ENCODE measurements at places on chromosomes 1 and 21.
A peak's percentile ranks its signal among the peaks of the same experiment; 100 is the strongest.

GRCh38 chr1:205809469-205809868 is 3.5 kb downstream of the SLC41A1 start:
- no peak for DNase-seq

- DNase-seq, result no peak
Observed at GRCh38 chr1:13826009-13826408, 126.0 kb downstream of the PRDM2 start.

DNA sequence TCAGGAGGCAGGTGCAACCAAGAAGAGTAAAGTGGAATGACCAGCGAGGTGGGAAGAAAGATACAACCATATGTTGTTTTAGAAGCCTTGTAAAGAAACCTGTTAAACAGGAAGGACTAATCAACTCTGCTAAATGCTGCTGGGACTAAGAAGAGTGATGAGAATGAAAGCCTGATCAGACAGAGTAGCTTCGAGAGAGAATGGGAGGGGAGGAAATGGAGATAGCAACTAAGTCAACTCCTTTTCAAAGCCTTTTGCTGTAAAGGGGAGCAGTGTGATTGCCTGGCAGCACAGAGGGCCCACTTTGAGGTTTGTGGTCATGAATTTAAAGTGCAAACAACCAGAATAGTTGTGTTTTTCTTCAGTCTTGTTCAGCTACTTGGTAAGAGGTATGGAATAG is 31.4 kb downstream of the SLC30A7 start:
- DNase-seq, result no peak

GRCh38 chr1:4734791-4735190 is 80.4 kb downstream of the AJAP1 start:
- no peak for DNase-seq

DNA sequence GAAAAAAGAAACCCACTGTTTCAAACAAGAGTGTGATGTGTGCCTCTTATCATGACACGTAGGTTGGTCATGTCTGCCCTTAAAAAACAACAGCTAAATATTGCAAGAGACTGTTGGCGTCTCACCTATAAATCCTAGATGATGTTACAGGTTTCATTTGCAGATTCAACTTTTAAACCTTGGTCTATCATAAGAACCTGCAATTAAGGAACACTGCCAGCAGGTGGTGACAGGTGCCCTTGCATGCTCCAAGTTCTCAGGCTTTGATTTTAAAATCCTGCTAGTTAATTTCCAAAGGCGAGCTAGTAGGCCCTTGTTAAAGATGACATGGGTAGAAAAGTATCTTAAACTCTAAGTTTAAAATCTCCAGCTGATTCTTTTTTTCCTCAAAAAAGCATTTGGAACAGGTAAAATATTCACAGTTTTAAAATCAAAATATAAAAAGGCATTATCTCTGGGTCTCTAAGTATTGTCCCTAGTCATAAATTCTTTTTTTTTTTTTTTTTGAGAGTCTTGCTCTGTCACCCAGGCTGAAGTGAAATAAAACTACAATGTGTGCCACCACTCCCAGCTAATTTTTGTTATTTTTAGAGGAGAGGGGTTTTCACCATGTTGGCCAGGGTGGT is 39.1 kb downstream of the CLSTN1 start:
- DNase-seq, result no peak

DNA sequence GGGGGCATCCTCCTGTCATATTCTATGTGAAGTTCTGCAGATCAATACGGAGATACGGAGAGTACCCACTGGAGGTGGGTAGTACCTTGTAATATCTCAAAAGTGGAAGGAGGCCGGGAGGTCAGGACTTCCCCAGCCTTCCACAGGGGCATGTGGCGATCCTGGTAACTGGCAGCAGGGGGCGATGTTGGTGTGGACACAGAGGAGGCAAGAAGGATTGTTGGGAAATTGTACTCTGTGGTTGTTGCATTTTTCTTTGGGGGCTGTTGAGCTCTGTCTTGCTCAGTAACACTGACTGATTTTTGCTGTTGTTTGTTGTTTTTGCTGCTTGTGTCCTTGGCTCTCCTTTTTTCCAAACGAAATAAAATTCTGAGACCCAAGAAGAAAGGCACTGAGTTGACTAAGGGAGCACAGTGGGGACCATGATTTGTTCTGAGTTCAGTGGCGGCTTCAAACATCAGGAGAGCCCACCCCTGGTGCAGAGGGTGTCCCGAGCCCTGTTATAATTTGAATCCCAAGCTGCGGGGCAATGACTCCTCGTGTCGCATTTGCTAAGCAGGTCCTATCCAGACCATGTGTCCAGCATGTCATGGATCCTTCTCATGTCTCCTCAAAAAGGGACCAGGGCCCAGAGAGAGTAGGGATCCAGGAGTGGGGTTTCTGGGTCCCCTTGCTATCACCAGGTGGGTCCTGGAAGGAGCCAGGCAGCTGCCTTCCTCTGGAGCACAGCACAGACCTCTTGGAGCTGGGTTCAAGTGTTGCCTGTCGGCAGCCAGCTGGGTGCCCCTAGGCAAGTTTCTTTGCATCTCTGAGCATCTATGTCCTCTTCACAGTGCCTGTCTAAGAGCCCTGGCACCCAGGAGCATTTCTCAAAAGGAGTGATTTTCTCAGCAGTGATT is 22.8 kb downstream of the LHX4 start:
- DNase-seq, result peak; percentile 49

GRCh38 chr1:31013187-31013864 is 52.2 kb downstream of the PUM1 start:
- DNase-seq, result no peak

DNA sequence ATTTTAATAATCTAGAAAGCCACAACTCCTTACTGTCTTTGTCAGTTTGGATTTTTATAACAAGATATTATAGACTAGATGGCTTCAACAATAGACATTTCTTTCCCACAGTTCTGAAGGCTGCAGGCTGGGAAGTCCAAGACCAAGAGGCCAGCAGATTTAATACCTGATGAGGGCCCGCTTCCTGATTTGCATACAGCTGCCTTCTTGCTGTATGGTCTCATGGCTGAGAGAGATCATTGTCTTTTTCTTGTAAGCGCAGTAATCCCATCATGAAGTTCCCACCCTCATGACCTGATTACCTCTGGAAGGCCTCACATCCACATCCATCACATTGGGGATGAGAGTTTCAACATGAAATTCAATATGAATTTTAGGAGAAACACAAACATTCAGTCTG is 9.8 kb downstream of the RPS6KC1 start:
- no peak for DNase-seq

DNA sequence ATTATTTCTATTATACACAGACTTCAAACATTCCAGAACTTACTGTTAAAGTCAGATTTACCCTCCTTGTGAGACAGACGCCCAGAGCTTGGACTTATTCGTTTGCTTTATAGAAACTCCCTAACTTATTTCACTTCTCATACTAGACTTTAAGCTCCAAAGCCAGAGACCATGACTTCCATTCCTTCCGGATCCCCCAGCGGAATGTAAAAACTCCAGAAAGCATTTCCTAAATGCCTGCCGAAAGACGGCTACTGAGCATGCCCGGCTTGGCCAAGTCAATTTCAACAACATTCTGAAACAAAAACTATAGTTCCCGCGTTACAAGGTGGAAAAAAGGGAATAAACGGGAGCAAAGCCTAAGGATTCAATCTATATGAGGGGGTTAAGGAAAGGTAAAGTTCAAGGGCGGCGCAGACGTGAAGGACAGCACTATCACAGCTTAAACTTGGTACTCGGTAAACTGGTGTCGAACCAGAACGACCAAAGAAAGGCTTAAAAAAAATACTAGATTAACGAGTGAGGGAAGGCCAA is 1.1 kb downstream of the USP48 start:
- no peak for DNase-seq

GRCh38 chr1:114545796-114546195 is 34.8 kb upstream of the TRIM33 start:
- no peak for DNase-seq

GRCh38 chr1:184219414-184219813 is 167.4 kb upstream of the C1orf21 start:
- DNase-seq, result no peak

- no peak for DNase-seq
Observed at GRCh38 chr1:24745711-24746413, 615 bp downstream of the CLIC4 start.

DNA sequence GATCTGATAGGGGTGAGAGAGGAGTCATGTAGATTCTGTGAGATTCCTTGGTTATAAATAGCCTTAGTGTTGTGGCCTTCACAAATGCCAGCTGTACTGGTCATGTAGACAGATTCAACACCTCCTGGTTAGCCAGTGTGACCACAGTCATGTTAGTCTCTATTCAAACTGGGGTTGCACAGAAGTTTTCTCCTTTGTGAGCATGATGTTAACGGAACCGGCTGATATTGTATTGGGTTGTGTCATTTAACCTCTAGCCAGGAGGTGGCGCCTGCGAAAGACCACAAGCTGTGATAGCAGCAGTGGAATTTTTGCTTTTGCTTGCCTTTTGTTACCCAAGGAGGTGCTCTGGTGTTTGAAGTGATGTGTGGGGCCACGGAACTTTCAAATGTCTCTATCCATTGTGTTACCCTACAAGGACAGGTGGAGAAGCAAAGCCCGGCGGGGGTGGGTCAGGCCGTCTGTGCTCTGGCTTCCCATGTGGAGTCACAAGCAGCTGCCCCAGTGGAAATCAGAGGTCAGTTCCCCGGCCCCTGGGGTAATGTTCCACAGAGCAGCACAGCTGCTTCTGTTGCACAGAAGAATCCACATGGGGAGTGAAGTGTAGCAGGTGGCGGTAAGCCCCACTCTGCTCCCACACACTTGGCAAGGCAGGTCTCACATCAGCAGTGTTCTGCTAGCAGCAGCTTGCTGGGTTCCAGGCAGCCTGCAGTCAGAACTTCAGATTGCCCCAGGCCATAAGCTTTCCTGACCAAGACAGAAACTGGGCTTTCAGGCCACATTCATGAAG is 112.6 kb downstream of the ADAMTS1 start:
- DNase-seq, result no peak

DNA sequence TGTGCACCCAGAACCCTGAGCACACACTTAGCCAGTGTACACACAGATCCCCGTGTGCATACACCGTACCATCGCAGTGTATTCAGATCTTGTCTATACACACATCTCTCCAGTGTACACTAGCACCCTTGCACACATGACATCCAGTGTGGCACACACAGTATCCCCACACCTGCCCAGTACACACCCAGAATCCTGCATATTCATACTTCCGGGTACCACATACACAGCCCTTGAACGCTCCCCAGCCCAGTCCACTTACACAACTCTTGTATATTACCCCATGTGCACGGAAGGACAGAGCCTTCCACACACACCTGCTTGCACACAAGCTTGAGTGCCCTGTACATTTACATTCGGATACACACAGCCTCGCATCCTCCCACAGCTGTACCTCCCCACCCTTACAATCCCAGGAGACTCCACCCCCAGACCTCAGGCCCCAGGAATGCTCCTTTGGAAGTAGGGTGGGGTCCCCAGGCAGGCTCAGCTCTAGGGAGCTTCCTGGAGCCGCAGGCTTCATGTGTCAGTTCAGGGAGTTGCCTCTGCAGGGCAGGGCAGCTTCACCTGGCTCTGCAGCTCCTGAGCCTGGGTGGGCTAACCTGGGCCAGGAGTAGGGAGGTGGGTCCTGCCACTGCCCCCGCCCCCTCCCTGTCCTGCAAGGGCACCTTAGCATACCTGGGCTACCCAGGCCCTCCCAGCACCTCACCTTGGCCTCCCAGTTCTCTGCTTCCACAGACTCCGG is 46.2 kb downstream of the AHDC1 start:
- no peak for DNase-seq

GRCh38 chr1:236058141-236058934 is 6.6 kb downstream of the NID1 start:
- no peak for DNase-seq

DNA sequence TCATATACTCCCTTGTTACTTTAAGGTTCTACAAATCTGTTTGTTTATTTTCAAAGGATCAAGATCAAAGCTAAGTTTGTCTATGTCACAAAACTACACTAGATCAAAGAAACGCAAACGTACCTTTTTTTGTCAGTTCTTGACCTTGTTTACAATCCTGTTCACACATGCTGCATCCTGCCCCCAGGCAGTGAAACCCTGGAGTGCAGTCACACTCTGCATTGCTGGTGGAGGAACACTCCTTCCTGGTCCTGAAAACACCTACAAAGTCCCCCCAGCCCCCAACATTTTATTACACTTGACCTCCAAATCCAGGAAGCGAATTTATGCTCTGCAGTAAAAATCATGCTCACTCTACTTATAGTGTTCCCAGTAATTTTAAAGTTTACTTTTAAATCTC is 2.6 kb downstream of the TNFRSF9 start:
- DNase-seq, result no peak

GRCh38 chr1:61585714-61586113 is 139.2 kb downstream of the TM2D1 start:
- DNase-seq, result no peak

DNA sequence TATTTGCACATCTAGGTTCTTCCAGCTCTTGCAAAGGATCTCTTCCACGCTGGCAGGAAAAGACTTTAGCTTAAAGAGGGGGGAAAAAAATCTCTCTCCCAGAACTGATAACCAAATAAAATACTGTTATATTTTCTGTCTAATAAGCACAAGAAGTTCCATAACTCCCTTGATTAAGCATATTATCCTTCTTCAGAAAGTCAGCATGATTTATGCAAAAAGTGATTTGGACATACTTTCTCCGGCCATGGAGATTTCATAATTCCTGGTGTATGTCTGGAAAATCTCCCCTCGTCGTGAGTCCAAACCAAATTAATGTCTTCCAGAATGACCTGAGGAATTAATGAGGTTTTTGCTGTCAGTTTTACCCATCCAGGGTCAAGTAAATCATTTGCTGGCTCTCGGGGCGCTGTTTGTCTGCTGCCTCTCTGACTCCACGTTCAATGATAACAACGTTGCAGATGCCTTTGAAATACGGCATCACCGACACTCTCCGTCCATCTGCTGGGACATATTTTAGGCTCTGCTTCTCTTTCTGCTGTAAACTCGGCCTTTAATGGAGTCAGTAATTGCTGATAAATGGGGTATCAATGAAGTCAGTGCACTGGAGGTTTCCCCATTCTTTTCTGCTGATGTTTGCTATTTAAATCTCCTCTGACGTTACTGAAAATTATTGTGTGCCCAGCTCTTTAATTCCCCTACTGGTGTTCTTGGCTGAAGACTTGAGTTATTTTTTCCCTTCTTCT is 112.9 kb downstream of the HLX start:
- DNase-seq, result no peak

- DNase-seq, result no peak
Observed at GRCh38 chr1:17842686-17843085, 87.6 kb downstream of the ACTL8 start.

GRCh38 chr1:40696294-40696693 is 4.8 kb downstream of the NFYC start:
- no peak for DNase-seq

DNA sequence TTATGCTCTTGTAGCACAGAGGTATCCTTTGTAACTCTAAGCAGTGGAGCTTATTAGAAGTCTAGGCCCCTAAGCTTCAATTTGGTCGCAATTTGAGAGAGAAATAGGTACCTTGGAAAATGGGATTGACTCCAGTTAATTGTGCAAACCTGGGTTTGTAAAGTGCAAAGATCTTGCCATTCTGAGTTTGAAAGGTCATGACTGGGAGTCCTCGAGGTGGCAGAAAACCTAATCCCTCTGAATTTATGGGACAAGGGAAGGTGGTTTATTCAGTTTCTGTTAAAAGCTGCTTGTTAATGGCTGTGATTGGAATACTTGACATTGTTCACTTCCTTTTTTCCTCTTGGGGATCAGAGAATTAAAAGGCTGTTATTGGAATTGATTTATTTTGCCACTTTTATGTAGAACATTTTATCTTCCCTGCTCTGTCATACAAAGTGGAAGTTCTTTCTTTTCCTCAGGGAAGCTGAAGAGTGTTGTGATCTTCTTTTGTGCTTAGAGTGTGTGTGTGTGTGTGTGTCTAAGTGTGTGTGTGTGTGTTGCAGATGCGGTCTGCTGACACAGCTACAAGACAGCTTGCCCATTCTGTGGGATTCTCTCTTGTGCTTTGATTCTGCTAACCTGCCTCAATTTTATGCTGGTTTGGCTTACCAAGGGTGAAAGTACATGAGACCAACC is 144.5 kb downstream of the SPATA46 start:
- DNase-seq, result no peak

Data from activated naive CD4-positive, alpha-beta T cell (primary cell).